ENCODE measurements at places on chromosomes 1 and 21.
A peak's percentile ranks its signal among the peaks of the same experiment; 100 is the strongest.

DNA sequence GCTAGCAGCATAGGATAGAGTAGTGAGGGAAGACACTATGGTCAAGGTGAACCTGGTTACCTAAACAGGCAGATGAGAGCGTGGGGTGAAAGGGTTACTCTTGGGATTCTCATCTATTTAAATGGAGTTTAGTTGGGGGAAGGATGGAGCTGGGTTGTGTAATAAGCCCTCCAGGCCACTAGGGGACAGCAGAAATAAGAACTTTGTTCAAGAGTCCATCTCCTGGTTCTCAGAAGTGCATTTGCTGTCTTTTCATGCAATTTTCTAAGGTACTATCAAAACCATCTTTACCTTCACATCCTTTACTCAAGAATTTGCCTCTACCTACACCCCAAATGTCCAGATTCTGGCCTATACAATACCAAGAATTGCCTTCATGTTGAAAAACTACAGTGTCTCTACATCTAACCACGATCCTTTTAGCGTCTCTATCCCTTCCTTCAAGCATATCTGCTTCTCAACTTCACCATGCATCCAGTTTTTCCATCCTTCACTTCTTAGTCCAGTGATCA is 28.0 kb downstream of the SLAMF1 start:
- DNase-seq = no peak

GRCh38 chr1:36851087-36851486 is 183.2 kb downstream of the GRIK3 start:
- no peak for DNase-seq

DNA sequence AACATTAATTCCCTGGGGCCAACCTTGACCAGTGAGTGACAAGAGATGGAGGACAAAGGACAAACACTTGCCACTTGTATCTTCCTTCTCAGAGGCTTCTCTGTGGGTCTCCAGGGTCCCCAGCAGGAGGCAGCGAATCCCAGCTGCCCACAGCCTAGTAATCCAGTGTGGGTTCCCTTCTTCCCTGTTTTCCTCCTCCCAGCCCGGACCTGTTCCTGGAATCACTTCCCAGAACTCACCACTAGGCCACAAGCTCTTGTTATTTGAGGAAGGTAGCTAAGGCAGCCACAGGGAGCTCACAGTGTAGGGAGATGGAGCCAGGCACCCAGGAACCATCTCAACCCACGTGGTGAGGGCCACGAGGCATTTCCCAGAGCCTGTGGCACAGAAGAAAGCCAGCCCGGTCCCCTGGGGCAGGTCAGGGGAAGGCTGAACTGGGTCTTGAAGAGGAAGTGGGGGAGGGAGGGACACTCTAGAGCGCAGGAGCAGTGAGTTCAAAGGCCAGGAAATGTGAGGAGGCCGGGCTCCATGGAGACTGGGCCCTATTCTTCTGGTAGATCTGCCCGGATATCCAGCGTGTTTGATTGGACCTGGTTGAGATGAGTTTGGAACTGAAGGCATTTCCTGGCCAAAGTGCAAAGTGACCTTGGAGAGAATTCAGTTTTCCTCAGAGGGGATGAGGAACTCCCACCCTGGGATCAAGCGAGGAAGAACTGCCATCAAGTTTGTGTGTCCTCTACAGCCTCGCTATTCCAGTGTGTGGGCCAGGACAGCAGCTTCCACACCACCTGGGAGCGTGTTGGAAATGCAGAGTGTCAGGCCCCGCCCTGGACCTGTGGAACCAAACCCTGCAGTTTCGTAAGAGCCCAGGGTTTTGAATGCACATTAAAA is 20.3 kb upstream of the C2CD2 start:
- no peak for DNase-seq

- peak; percentile 43 for DNase-seq
Observed at GRCh38 chr1:241715435-241715834, 63.4 kb downstream of the WDR64 start.

GRCh38 chr1:110262846-110263631 is 52.9 kb downstream of the KCNC4 start:
- no peak for DNase-seq

GRCh38 chr1:68144856-68145255 is 87.5 kb downstream of the WLS start:
- DNase-seq = no peak

DNA sequence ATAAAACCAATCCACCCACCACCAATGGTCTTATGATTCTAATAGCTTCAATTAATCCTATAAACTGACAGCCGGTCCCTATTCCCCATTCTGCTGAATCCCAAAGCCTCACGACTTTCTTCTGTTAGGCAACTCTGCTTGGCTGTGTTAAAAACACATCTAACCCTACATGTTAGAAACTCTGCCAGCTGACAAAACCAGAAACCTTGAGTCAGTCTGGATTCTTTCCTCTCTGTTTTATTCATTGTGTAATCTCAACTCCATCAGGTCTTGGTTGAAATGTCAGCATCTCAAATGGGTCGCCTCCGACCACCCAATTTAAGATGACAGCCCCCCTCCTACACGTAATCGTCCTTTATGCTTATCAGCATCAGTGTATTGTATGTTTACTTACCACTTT is 312.1 kb downstream of the DISC1 start:
- no peak for DNase-seq

DNA sequence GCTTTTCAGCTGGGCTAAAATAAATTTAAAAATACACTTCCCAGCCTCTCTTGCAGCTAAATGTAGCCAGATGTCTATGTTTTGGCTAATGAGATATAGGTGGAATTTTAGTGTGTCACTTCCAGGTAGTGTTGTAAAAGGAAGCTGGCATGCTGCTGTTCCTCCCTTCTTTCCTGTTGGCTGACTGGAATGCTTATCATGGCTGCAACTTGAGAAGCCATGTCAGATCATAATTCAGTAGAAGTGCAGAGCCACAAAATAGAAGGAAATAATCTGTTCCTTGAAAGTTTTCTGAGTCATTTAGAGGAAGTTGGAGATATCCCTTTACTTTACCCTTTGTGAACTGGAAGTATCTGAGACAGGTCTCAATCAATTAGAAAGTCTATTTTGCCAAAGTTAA is 10.9 kb upstream of the RBM15 start:
- DNase-seq = no peak

DNA sequence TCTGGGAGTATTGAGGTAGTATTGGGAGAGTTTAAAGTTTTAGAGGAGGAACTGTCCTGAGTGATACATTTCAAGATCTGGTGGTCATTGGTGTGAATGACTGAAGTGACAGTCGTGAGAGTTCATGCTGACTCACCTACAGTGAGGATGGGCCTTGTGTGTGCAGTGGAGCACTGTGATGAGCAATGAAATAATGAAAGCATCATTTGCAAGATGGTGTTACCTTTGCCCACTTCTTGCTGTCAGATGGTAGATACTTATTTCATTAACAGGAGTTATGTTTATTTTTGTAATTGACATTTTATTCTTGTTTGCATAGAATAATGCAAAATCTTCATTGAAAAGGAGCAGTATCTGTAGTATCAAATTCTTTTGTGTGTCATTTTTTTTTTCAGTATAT is 29.0 kb downstream of the POU2F1 start:
- no peak for DNase-seq

GRCh38 chr1:154479764-154480421 is 22.1 kb upstream of the TDRD10 start:
- no peak for DNase-seq

Data from NCI-H1436 treated with DMSO at 0.1 percent for 48 hours (cell line).